ENCODE measurements at places on chromosomes 3 and 15. TPM values are rescaled to one million over a fixed set of nuclear protein-coding genes. Genes with fewer than 3 reads are reported as not detected.

DNA sequence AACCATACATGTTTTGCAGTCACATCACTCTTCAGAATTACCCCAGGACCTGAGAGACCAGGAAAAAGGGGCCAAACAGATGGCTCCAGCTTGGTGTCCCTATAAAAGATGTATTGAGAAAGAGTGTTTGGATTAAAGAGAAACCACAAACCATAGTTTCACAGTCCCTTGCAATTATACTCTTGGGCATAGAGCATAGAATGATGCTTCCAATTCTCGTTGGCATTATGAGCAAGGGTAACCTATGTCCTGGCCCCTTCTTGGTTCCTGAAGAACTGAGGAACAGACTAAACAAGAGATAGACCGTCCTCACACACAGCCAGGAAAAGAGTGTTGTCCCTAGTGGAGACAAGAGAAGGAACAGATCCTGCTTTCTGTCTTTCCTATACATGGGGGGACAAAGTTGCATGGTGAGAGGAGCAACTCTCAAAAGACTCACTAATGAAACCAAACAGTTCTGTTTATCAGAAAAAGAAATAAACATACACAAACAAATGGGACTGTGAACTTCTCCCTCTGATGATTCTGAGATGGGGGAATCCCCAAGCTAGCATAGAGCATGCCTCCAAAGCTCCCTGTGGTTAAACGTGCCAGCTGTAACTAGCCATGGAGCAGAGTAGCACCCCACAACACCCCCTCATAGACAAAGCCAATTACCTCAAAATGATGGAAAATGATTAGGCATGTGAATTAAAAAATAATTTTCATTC lies 908.6 kb downstream of the NTRK3 start:
- no peak overlapping the region for H3K27ac ChIP-seq
- H3K36me3 ChIP-seq = no peaks in the 10 kb centered on the region
- DNase-seq = no peak
- no peaks in the 10 kb centered on the region for H3K4me1 ChIP-seq

DNA sequence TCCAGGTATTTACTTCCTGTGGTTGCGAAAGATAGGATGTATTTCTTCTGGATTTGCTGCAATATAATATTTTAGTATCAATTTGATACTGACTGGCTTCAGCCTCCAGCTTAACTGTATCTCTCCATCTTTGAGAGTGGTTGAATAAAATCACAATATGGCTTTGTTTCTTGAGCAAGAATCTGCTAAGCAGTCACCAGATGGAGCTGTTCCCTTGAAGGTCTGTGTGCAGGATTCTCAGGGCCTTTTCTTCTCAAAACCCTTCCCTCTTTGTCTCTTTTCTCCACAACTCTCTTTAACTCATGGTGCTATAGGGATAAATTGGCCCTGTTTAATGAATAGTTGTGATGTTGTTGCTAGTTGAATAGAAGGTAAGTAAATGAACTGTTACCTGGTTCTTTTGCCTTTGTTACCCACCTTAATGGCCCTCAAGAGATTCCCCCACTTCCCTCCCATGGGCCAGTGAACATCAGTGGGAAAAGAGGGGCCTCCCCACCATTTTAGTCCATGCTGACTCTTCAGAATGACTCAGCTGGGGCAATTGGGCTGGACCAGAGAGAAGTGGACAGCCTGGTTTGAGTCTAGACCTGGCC lies 34.8 kb upstream of the RAB6B start:
- H3K27ac ChIP-seq = no peak overlapping the region
- no peaks in the 10 kb centered on the region for H3K27me3 ChIP-seq
- peaks cover 7% of the 10 kb centered on the region for H3K4me1 ChIP-seq
- H3K4me3 ChIP-seq = no peak overlapping the region
- peak; percentile 66 for DNase-seq

GRCh38 chr3:176855901-176856486 lies 341.3 kb downstream of the TBL1XR1 start:
- H3K27ac ChIP-seq = no peak overlapping the region
- H3K4me1 ChIP-seq = no peaks in the 10 kb centered on the region
- H3K27me3 ChIP-seq = no peaks in the 10 kb centered on the region
- H3K36me3 ChIP-seq = no peaks in the 10 kb centered on the region

DNA sequence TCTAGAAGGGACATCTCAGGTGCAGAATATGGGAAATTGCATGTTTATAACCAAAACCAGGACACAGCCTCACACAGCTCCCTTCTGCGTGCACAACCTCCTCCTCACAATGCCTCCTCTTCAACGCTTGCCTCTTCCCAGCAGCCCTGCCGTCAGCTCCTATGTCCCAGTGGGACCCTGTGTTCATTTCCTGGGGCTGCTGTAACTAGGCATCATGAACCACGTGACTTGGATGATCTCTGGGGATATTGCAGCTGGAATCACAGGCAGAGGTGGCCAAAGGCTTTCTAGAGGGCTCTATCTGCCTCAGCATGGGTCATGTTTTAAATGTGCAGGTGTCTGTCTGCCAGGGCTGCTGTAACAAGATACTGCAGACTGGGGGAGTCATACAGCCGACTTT lies 375.3 kb downstream of the OCA2 start:
- DNase-seq = no peak
- no peaks in the 10 kb centered on the region for H3K36me3 ChIP-seq
- no peak overlapping the region for H3K4me3 ChIP-seq
- no peaks in the 10 kb centered on the region for H3K27me3 ChIP-seq
- H3K27ac ChIP-seq = no peak overlapping the region

DNA sequence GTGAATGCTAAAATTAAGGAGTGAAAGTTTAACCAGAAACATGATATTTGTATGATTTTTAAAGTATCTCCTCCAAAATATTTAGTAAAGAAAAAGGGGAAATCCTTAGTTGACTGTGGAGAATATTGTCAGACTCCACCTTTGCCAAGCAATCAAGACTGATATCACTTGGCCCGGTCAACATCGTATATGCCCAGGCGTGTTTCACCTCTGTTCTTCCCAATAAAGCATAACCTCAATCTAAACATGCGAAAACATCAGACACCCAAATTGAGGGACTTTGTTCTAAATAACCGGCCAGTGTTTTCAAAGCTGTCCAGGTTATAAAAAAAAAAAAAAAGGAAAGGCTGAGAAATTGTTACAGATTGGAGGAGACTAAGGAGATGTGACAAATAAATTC lies 54.2 kb upstream of the PPP4R2 start:
- H3K4me1 ChIP-seq = peaks cover 8% of the 10 kb centered on the region
- no peak overlapping the region for H3K27ac ChIP-seq
- no peak for DNase-seq
- H3K36me3 ChIP-seq = no peaks in the 10 kb centered on the region

GRCh38 chr3:99066863-99067262 lies 165.4 kb upstream of the DCBLD2 start:
- no peaks in the 10 kb centered on the region for H3K36me3 ChIP-seq
- no peak overlapping the region for H3K27ac ChIP-seq
- H3K4me1 ChIP-seq = no peaks in the 10 kb centered on the region
- peaks cover 25% of the 10 kb centered on the region for H3K27me3 ChIP-seq

GRCh38 chr15:71812966-71813722 lies 2.8 kb downstream of the NR2E3 start:
- no peak overlapping the region for H3K4me3 ChIP-seq
- no peaks in the 10 kb centered on the region for H3K4me1 ChIP-seq
- no peaks in the 10 kb centered on the region for H3K36me3 ChIP-seq
- no peak overlapping the region for H3K27ac ChIP-seq
- no peak for DNase-seq

GRCh38 chr3:182592747-182593146 lies 200.6 kb upstream of the ATP11B start:
- H3K4me1 ChIP-seq = no peaks in the 10 kb centered on the region
- no peak overlapping the region for H3K27ac ChIP-seq
- H3K36me3 ChIP-seq = no peaks in the 10 kb centered on the region
- DNase-seq = no peak
- H3K27me3 ChIP-seq = no peaks in the 10 kb centered on the region
- no peak overlapping the region for H3K4me3 ChIP-seq

GRCh38 chr3:146469150-146470017 lies at the start of gene PLSCR2:
Gene PLSCR2, minus strand, starts transcription at chr3:146469561. Its CDS starts 9,657 bp downstream, at chr3:146459904.
- peak within 1 kb of the TSS; percentile 1 for H3K27ac ChIP-seq
- no peaks in the 10 kb centered on the region for H3K27me3 ChIP-seq
- peak within 1 kb of the TSS; percentile 59 for H3K4me3 ChIP-seq
- DNase-seq = peak; percentile 26

GRCh38 chr3:177306252-177306651 lies 109.0 kb upstream of the TBL1XR1 start:
- no peak overlapping the region for H3K4me3 ChIP-seq
- H3K27ac ChIP-seq = no peak overlapping the region
- H3K4me1 ChIP-seq = peaks cover 6% of the 10 kb centered on the region
- H3K27me3 ChIP-seq = no peaks in the 10 kb centered on the region
- peak; percentile 72 for DNase-seq
- H3K36me3 ChIP-seq = no peaks in the 10 kb centered on the region

DNA sequence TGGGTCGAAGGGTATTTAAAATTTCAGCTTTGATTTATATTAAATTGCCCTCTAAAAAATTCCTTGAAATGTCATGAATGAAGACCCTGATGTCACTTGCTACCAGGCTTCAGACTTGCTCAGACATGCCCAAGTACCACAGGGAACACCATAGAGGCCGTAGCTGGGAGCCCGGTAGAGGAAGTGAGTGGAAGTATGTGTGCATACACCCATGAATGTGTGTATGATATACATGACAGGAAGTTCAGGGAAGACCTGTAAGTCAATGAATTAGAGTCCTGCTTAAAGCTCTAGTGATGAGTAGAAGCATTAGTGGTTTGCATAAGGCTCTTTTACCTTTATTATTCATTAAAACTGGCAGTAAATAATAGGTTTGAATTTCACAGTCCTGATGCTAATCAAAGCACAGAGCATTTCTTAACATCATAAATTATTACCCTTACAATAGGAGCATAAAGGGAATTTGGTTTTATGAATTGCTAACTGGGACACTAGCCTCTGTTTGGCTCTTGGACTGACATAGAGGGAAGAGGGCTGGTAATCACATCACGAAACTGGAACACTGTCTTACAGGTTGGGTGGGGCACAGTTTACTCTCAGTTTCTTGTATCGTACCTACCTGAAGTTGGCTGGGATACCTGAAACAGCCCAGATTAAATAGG lies 144.4 kb downstream of the CHST2 start:
- DNase-seq = no peak
- no peaks in the 10 kb centered on the region for H3K36me3 ChIP-seq
- no peak overlapping the region for H3K27ac ChIP-seq
- H3K4me3 ChIP-seq = no peak overlapping the region
- no peaks in the 10 kb centered on the region for H3K4me1 ChIP-seq

DNA sequence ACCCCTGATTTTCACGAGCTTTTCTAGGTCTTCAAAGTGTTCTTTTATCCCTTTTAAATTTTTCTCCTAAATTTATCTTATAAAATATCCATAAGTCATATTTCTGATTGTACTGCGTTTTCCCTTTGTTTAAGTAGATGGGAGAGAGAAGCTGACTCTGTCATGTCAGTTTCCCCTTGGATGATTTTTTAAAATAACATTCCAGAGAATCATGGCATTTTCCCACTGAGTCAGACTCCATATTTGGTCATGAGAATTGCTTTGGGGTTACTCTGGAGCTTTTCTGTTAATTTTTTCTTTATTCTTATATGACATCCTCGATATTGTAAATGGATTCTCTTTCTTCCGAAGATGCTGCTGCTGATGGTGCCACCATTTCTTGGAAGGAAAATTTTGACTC lies 28.6 kb upstream of the UMPS start:
- no peaks in the 10 kb centered on the region for H3K27me3 ChIP-seq
- H3K36me3 ChIP-seq = no peaks in the 10 kb centered on the region
- no peak overlapping the region for H3K27ac ChIP-seq

DNA sequence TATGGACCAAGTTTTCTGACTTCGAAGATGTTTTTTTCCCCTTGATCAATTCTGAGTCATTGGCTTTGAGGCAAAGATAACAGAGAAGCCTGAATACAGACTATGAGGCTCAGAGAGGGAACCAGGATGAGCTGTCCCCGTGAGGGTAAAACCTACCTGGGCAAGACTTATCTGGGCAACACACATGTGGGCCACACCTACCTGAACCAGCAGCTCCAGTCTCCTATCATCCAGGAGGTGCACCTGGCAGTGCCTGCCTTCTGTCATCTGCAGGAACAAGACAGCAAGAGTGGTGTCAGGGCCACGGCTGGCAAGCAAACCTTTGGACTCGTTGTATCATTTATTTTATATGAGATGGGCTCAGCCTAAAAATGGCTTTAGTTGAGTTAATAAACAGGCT lies 72.6 kb downstream of the FRMD4B start:
- H3K27ac ChIP-seq = no peak overlapping the region
- H3K4me1 ChIP-seq = no peaks in the 10 kb centered on the region
- no peak for DNase-seq
- no peak overlapping the region for H3K4me3 ChIP-seq
- H3K27me3 ChIP-seq = no peaks in the 10 kb centered on the region
- peaks cover 10% of the 10 kb centered on the region for H3K36me3 ChIP-seq

- DNase-seq = no peak
- no peaks in the 10 kb centered on the region for H3K36me3 ChIP-seq
- H3K4me1 ChIP-seq = peaks cover 20% of the 10 kb centered on the region
- no peaks in the 10 kb centered on the region for H3K27me3 ChIP-seq
Measured at GRCh38 chr3:81105206-81105605, 656.2 kb downstream of the GBE1 start.

The SLC26A6 gene
- 34.8 TPM for total RNA-seq

The RNU5B-1 gene
- not detected for total RNA-seq

The EXD1 gene
- total RNA-seq = not detected

The TM4SF18 gene
- total RNA-seq = 142 TPM

The GPR160 gene
- total RNA-seq = 1.3 TPM

The GADL1 gene
- not detected for total RNA-seq

The GOLGA8Q gene
- 1.1 TPM for total RNA-seq

The SUCNR1 gene
- total RNA-seq = not detected

The NRROS gene
- total RNA-seq = 14.4 TPM

The PLA2G4F gene
- total RNA-seq = not detected

The STRIT1 gene
- not detected for total RNA-seq

The PTX3 gene
- total RNA-seq = 172 TPM
